ENCODE measurements at places on chromosomes 2 and 18. TPM values are rescaled to one million over a fixed set of nuclear protein-coding genes. Genes with fewer than 3 reads are reported as not detected.
A peak's percentile ranks its signal among the peaks of the same experiment; 100 is the strongest.

GRCh38 chr2:8670580-8670979 is 11.3 kb upstream of the ID2 start:
- no peak for DNase-seq

- DNase-seq, result no peak
Observed at GRCh38 chr2:54639609-54640008, 83.9 kb upstream of the EML6 start.

GRCh38 chr2:168602846-168603401 is 146.9 kb downstream of the CERS6 start:
- DNase-seq, result no peak

PRSS56 gene
- total RNA-seq, result not detected

DNA sequence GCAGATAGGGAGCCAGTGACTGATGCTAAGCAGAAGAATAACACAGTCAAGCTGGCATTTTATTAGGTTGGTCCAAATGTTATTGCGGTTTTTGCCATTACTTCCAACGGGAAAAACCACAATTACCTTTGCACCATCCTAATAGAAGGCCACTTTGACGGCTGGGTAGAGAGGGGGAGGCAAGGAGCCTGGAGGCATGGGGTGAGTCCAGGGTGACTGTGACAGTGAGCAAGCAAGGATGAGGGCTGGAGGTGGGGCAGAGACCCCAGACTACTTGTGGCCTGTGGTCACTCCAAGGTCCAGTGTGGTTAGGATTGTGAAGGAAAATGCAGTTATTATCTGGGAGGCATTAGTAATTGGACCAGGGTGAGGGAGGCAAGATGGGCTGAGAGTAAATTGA is 389.5 kb downstream of the CLIP4 start:
- no peak for DNase-seq

GRCh38 chr2:232971744-232972143 is 41.3 kb downstream of the NGEF start:
- DNase-seq, result peak; percentile 22

CNRIP1 gene
- total RNA-seq, result 14.0 TPM

ONECUT2 gene
- total RNA-seq, result not detected

DNA sequence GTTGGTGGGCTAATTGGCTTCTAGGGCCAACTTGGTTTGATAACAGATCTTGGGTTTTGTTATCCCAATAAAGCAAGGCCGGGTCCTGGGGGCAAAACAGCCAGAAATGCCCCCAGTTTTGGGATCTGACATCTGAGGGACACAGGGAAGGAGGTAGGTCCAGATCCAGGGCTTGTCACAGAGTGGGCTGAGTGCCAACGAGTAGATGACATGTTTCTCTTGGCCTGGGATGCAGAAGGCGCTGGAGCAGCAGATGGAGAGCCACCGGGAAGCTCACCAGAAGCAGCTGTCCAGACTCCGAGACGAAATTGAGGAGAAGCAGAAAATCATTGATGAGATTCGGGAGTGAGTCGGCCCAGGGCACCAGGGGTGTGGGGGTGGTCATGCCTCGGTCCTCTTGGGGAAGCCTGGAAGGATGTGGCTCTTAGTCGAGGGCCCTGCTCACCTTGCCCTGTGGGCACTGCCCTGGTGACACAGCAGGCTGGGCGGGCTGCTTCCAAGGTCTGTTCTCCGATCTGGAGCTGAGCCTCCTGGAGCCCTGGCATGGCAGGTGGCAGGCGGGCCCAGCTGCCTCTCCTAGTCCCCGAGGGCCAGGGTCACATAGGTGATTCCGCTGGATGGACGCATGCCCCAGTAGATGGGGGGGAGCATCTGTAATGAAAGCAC is 40.2 kb upstream of the LYPD6B start:
- no peak for DNase-seq

DNA sequence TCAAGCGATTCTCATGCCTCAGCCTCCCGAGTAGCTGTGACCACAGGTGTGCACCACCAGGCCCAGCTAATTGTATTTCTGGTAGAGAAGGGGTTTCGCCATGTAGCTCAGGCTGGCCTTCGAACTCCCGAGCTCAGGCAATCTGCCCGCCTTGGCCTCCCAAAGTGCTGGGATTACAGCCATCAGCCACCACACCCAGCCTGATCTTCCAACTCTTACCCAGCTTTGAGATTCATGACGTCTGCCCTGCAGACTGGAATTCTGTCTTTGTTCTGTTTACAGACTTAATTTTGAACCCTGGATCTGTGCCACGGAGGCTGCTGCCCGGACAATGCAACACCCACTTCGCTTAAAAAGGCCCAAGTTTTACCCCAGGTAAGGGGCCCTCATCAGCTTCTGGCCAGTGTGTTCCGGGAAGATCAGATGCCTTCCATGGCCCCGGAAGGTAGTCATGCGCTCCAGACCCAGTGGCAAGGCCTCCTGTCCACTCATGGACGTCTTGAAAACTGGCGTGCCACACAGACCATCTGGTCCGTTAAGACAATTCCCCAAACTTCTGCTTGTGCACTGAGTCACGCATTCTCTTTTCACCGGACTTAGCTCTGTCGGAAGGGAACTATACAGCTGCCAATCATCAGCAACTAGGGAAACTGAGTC is 5.5 kb downstream of the PXDN start:
- DNase-seq, result peak; percentile 71

- DNase-seq, result no peak
Observed at GRCh38 chr18:26653943-26654615, 105.7 kb upstream of the KCTD1 start.

DNA sequence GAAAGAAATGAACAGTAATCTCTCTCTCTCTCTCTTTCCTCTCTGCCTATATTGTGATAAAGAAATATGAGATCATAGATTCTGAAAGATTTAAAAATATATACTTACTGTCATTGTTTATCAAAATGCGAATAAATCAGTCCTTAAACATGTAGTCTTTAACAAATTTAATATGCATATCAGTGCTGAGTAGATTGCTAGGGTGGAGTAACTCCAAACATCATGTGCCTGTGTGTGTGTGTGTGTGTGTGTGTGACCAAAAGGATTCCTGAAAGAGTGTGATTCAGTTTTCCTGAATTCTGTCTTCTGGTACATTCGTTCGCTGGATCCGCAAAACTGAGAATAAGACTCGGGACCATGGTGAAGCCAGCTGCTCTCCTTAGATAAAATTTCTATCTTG is 24.0 kb upstream of the DSEL start:
- DNase-seq, result no peak

DNA sequence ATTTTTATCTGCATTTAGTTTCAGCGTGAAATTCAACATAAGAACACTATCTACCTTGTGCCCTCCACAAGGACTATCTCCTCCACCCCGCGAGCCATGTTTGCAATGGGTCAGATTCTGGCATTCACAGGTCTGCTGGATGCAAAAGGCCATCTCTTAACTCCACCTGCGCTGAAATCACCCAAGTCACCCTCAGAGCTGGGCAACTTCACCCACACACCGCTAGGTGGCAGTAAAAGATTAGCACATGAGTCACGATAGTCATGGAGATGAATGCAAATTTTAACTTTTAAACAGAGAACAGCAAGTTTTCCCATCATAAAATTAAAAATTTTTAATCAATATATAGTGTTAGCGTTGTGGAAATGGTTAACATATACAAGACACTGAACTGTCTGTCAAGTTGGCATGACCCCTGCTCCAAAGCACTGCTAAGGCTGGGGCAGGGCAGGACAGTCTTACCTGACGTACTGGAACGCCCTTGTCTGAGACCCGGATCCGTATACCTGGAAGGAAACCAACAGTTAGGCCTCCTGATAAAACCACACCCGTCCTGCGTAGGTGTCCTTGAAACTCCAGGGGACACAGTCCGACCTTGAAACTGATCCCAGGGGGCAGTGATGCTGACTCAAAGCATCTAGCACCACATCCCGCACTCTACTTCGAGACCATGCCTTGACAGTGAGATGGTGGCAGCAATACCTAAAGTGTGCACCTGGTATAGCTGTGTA is 89.6 kb downstream of the UXS1 start:
- peak; percentile 52 for DNase-seq

GRCh38 chr18:40558706-40559392 is 1396.2 kb upstream of the PIK3C3 start:
- no peak for DNase-seq

DNA sequence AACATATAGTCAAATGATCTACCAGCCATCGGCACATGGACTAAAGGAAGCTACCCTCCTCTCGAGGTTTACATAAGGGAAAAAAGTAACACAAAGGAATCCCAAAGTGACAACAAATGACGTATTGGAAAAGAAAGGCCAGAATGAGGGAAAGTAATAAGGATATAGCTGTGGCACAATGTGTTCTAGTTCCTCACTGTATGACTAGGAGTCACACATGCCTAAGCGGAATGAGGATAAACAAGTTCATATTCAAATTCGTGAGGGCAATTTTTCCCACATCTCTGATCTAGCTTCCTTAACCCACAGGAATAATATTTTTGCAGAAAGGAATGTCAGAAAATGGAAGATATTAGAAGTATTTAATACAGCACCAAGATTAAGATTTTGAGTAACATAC is 162.3 kb upstream of the PID1 start:
- DNase-seq, result no peak

VWA3B gene
- not detected for total RNA-seq

DNA sequence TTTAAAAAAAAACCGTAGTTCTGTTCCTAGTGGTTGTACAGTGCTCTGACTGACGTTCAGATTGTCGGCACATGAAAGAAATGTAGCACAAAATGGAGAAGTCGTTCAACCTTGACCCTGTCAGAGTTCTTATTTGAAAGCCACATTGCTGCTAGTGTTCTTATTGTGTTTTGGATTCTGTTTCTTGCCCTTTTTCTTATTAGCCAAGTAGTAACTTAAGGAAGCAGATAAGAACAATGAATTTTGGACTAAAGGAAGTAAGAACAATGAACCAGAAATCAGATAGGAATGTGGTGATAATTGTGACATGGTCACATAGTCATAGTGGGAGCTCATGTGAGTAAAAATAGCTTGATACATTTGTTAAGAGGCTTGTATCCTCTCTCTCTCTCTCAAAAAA is 45.9 kb downstream of the RPIA start:
- DNase-seq, result peak; percentile 55

GRCh38 chr2:20103530-20103929 is 52.1 kb upstream of the LAPTM4A start:
- DNase-seq, result no peak

GRCh38 chr18:24346254-24346653 is 51.4 kb downstream of the OSBPL1A start:
- DNase-seq, result no peak

- no peak for DNase-seq
Observed at GRCh38 chr2:229037621-229038020, 233.5 kb downstream of the PID1 start.

KLHL29 gene
- 1.1 TPM for total RNA-seq

POTEC gene
- not detected for total RNA-seq

DNA sequence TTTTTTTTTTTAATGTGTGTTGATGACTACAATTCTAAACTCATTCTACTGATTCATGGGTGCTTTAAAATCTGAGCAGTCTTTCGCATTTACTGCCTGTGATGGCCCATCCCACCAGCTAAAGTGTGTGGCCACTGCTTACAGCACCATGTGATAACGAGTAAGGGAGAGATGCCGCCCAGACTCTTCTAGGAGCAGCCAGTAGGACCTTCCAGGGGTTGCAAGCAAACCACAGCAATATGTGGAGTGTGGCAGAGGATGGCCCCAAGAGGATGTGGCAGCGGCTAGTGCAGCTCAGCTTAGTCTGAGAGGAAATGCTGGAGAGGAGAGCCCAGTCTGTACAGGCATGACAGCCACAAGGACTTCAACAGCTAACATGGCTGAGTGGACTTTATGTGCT is 14.9 kb downstream of the IL1B start:
- no peak for DNase-seq

PLEKHH2 gene
- 4.5 TPM for total RNA-seq

DNA sequence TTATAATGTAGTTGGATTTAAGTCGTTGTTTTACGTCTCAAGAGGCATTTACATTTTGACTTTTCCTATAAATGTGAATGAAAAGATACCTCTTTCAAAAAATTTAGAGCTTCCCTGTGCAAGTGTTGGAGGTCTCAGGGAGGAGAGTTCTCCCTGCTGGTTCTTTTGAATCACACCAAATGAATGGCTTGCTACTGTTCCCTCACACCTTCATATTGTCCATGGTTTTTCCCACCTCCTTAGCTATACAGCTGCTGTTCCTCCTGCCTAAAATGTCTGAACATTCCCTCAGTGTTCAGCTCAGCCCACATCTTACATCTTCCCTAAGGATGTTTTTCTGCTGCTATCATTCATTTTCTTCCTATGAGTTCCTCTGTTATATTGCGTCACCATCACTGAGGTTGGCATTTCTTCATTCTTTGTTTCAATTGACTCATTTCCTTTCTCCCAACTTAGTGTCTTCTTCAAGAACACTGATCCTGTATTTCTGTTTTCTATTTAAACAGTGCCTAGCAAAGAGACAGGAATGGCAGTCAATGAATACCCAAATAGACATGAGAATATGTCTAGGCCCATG is 46.0 kb downstream of the COX7A2L start:
- peak; percentile 68 for DNase-seq

RUFY4 gene
- not detected for total RNA-seq

NEB gene
- 0.03 TPM for total RNA-seq

- no peak for DNase-seq
Observed at GRCh38 chr2:201734111-201734510, 35.7 kb upstream of the MPP4 start.

- no peak for DNase-seq
Observed at GRCh38 chr2:9460441-9461017, 13.8 kb upstream of the IAH1 start.

STEAP3 gene
- 33.2 TPM for total RNA-seq

DNA sequence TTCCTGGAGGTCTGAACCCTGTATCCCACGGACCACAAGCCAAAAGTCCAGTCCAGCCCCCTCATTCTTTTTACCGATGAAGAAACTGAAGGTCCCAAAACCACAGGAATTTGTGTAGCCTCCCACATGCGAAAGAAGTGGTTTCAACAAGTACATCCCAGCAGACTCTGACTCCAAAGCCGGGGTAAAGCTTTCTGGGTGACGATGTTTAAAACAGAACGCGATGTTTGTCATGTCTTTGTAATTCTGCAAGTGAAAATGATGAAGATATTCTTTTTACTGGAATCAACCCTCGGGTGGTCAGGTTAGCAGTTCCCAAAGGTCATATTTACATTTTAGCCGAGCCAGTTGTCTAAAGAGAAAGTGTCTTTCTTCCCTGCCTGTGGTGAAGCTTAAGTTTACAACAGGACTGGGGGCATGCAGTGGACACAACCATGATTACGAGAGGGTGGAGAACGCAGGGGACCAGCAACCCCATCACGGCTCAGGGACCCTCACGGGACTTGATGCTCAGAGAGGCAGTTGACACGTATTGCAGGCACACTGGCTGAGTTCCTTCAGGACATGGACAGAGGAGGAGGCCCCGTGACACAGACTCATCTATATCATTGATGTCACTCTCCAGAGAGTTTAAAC is 17.8 kb upstream of the TMEM131 start:
- no peak for DNase-seq

- peak; percentile 43 for DNase-seq
Observed at GRCh38 chr2:49973917-49974368, 819.6 kb upstream of the FSHR start.

GRCh38 chr2:8600456-8600855 is 81.4 kb upstream of the ID2 start:
- DNase-seq, result no peak

INO80D gene
- total RNA-seq, result 5.5 TPM

Measured in SJSA1 (cell line).